Heart left ventricle (tissue), 16 donors: ENCODE measurements at places on chromosomes 16 and 17. TPM values are rescaled to one million over a fixed set of nuclear protein-coding genes. Genes with fewer than 3 reads are reported as not detected.

- peaks cover 22% of the 10 kb centered on the region for H3K27me3 ChIP-seq
- H3K27ac ChIP-seq: no peak overlapping the region
- no peaks in the 10 kb centered on the region for H3K4me1 ChIP-seq
- no peaks in the 10 kb centered on the region for H3K36me3 ChIP-seq
- H3K4me3 ChIP-seq: no peak overlapping the region
These were observed 55.5 kb upstream of the RPL38 start for GRCh38 chr17:74147966-74148365.

- H3K27ac ChIP-seq: no peak overlapping the region
- no peaks in the 10 kb centered on the region for H3K36me3 ChIP-seq
- H3K27me3 ChIP-seq: no peaks in the 10 kb centered on the region
- H3K4me3 ChIP-seq: no peak overlapping the region
- H3K4me1 ChIP-seq: no peaks in the 10 kb centered on the region
These were observed 57.9 kb upstream of the C17orf78 start for GRCh38 chr17:37317867-37318266.

- no peaks in the 10 kb centered on the region for H3K27me3 ChIP-seq
- no peaks in the 10 kb centered on the region for H3K36me3 ChIP-seq
- H3K27ac ChIP-seq: no peak overlapping the region
- H3K4me1 ChIP-seq: peaks cover 8% of the 10 kb centered on the region
- no peak for DNase-seq
These were observed 32.5 kb downstream of the MARF1 start for GRCh38 chr16:15610369-15610871.

- H3K36me3 ChIP-seq: no peaks in the 10 kb centered on the region
- no peaks in the 10 kb centered on the region for H3K27me3 ChIP-seq
- H3K4me3 ChIP-seq: no peak overlapping the region
- no peak for DNase-seq
These were observed 76.0 kb downstream of the IRX3 start for GRCh38 chr16:54210452-54211125.

DNA sequence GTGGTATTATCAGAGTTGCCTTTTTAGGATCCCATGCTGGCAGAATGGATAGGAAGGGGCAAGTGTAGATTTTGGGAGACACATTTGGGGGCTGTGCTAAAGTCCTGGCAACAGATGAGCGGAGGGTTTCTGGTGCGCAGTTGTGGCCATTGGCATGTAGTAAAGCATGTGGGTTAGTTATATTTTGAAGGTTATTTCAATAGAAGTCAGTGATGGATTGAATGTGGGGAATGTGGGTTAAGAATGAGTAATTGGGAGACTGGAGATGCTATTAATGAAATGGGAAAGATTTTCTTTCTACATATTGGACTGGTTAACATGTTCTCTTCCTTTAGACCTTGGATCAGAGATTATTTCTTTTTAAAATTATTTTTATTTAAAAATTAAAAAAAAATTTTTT is 10.0 kb downstream of the DUS2 start:
- peaks cover 18% of the 10 kb centered on the region for H3K36me3 ChIP-seq
- H3K4me1 ChIP-seq: no peaks in the 10 kb centered on the region
- H3K4me3 ChIP-seq: no peak overlapping the region
- DNase-seq: no peak
- no peaks in the 10 kb centered on the region for H3K27me3 ChIP-seq

DNA sequence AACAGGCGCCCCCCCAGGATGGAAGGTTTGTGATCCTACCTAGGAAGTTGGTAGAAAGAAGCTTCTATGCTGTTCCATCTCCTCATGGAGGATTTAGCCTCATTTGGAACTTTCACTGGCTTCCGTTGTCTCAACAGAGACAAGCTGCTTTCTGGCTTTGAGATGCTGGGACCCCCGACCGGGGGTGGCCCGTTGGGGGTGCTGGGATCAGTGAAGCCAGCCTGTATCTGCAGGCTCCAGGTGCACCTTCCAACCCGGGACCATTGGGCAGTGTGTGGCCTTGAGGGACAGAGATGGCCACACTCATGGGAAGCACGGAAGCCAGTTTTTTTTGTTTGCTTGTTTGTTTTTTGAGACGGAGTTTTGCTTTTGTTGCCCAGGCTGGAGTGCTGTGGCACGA is 15.4 kb downstream of the CIBAR2 start:
- H3K36me3 ChIP-seq: no peaks in the 10 kb centered on the region
- H3K4me1 ChIP-seq: no peaks in the 10 kb centered on the region
- no peak overlapping the region for H3K4me3 ChIP-seq
- peak; percentile 8 for DNase-seq
- H3K27me3 ChIP-seq: no peaks in the 10 kb centered on the region

DNA sequence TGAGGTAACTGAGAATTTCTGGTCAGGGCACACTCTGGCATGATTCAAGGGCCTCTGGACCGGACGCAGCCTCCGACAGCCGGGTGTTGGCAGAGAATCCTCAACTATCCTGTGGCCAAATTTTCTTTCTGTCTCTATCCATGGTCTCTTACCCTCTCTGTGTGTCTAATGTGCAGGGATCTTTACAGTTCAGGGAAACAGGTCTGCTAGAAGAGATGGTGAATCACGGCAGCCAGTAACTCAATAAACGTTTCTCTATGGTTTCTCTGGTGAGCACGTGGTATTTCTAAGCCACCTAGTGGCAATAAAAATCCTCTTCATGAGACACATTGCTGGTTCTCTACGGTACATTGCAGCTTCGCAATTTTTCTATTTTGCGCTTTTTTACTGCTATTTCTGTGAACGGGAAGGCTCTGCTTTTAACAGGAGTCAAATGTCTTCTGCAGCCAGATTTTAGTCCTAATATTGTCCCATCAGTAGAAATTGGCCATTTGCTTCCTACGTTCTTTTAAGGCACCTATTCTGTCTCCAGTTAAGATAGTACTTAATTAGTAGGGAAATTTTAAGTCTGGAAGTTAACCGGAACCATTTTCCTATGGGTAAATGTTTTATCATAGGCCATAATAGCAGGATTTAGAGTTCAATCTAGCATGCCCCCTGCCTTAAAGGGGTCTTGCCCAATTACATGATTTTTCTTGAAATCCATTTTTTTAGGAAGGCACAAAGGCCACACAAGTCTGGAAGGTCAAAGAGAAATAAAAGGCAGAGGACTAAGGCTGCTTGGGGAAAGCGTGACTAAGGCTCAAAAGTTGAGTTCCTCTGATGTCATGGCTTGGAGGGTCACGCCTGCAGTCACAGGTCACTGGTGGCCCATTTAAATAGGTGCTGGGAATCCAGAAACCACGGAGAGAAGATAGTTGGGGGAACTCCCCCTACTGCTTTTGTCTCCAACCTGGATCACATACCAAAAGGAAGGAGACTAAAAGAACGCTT is 31.5 kb downstream of the QPRT start:
- H3K4me3 ChIP-seq: no peak overlapping the region
- no peaks in the 10 kb centered on the region for H3K36me3 ChIP-seq
- H3K4me1 ChIP-seq: no peaks in the 10 kb centered on the region
- H3K27me3 ChIP-seq: no peaks in the 10 kb centered on the region
- no peak overlapping the region for H3K27ac ChIP-seq

DNA sequence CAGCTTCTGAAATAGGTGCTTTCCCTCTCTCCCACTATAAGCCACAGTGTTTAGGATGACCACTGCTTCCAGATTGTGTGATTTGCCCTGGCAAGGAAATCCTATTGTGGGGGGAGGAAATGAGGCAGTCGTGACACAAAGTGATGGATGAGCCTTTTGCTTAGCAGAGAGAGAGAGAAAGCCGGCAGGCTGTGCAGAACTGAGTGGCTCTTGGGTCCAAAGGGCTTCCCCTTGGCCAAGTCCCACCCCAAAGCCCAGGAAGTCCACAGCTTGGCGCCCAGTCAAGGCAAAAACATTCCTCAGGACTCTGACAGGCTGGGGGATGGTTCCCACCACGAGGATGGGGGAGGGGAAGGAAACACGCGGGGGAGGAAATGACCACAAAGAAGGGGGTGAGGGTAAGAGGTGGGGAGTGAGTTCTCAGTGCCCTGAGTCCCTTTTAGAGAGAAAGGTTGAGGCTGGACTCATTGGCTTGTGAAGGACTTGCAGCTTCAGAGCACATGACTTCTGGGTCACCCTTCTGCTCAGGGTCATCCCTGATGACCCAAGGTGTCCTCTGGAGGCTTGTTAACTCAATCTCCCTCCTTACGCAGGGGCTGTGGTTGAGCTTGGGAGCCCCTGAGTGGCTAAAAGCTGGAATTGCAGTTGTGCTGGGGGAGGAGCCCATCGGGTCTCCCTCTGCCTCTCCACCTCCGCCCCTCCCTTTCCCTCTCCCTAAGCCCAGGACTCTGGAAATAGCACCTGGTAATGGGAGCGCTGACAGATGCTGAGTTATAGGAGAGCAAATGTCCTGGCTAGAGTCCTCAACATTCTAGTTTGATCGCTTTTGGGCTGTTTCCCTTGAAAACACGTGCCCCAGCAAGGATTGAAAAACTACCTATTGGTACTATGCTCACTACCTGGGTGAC is 10.3 kb upstream of the MSL1 start:
- H3K4me3 ChIP-seq: no peak overlapping the region
- H3K4me1 ChIP-seq: peaks cover 76% of the 10 kb centered on the region
- no peaks in the 10 kb centered on the region for H3K36me3 ChIP-seq

- no peak overlapping the region for H3K27ac ChIP-seq
- H3K36me3 ChIP-seq: peaks cover 7% of the 10 kb centered on the region
- H3K4me3 ChIP-seq: no peak overlapping the region
- peaks cover 4% of the 10 kb centered on the region for H3K4me1 ChIP-seq
These were observed 12.1 kb downstream of the RFWD3 start for GRCh38 chr16:74654536-74655050.

DNA sequence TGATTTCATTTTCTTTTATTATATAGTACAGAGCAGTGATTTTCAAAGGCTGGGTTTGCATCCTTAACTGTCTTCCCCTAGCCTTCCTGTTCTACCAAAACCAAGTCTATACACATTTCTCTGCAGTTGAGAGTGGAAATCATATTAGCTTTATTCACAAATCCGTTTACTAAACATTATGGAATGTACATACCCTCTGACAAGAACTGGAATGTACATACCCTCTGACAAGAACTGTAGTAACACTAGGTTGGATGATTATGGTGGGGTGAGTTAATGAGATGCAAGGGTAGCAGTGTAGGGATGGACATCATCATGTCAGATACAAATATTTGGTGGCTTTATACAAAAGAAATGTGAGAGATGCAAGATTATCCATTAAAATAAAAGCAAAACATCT is 154.8 kb downstream of the CYB561 start:
- no peaks in the 10 kb centered on the region for H3K27me3 ChIP-seq
- H3K27ac ChIP-seq: no peak overlapping the region
- peaks cover 17% of the 10 kb centered on the region for H3K4me1 ChIP-seq
- H3K36me3 ChIP-seq: no peaks in the 10 kb centered on the region

- DNase-seq: peak; percentile 40
- H3K36me3 ChIP-seq: no peaks in the 10 kb centered on the region
- peak overlapping the region; percentile 63 for H3K4me3 ChIP-seq
- no peaks in the 10 kb centered on the region for H3K27me3 ChIP-seq
- peak overlapping the region; percentile 85 for H3K27ac ChIP-seq
These were observed 354 bp upstream of the ESRP2 start for GRCh38 chr16:68236137-68236825.

- no peaks in the 10 kb centered on the region for H3K36me3 ChIP-seq
- H3K4me1 ChIP-seq: peaks cover 14% of the 10 kb centered on the region
- DNase-seq: no peak
- no peaks in the 10 kb centered on the region for H3K27me3 ChIP-seq
- no peak overlapping the region for H3K27ac ChIP-seq
These were observed 3.7 kb downstream of the BCL6B start for GRCh38 chr17:7026471-7027115.

Gene MC1R
- 1.2 TPM for total RNA-seq

Gene SRL
- total RNA-seq: 608 TPM

Gene FOXC2
- 1.2 TPM for total RNA-seq

Gene CTRB1
- total RNA-seq: 2.0 TPM

Gene DCXR
- 139 TPM for total RNA-seq

Gene CLCN7
- 30.5 TPM for total RNA-seq

Gene SLC7A6
- 55.5 TPM for total RNA-seq

Gene SECTM1
- total RNA-seq: 3.9 TPM
